Activated CD4-positive, alpha-beta T cell treated with anti-CD3 and anti-CD28 coated beads, Interleukin-10, Interleukin-2, amounts not matched to agents 100 ng/mL and 50 ng/mL, durations not matched to agents 16 hours and 8 hours (primary cell): ENCODE measurements at places on chromosomes 4 and X.
A peak's percentile ranks its signal among the peaks of the same experiment; 100 is the strongest.

GRCh38 chrX:22032084-22032483 is at the start of gene PHEX:
Gene PHEX (plus strand): TSS chrX:22032325. CDS start chrX:22033006, 681 bp downstream.
- DNase-seq: no peak

DNA sequence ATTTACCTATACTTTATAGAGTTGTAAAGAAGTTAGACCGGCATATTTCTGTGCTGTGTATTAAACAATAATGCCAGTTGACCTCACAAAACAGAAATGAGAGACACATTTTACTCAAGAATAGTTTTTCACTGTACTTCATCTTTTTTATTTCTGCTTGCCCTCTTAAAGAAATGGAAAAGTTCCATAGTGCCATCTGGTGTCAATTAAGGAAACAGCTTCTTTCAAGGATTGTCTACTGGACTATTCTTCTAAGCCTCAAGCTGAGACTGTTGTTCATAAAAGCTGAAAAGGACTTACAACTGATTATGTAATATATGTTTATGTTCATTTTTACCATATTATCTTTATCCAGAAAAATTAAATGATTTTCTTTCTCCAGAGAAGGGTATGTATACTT is 1523.7 kb downstream of the ARAP2 start:
- no peak for DNase-seq

DNA sequence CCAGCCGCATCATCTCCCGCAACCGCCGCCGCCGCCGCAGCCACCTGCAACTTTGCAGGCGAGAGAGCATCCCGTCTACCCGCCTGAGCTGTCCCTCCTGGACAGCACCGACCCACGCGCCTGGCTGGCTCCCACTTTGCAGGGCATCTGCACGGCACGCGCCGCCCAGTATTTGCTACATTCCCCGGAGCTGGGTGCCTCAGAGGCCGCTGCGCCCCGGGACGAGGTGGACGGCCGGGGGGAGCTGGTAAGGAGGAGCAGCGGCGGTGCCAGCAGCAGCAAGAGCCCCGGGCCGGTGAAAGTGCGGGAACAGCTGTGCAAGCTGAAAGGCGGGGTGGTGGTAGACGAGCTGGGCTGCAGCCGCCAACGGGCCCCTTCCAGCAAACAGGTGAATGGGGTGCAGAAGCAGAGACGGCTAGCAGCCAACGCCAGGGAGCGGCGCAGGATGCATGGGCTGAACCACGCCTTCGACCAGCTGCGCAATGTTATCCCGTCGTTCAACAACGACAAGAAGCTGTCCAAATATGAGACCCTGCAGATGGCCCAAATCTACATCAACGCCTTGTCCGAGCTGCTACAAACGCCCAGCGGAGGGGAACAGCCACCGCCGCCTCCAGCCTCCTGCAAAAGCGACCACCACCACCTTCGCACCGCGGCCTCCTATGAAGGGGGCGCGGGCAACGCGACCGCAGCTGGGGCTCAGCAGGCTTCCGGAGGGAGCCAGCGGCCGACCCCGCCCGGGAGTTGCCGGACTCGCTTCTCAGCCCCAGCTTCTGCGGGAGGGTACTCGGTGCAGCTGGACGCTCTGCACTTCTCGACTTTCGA is 654 bp downstream of the ATOH1 start:
- no peak for DNase-seq

DNA sequence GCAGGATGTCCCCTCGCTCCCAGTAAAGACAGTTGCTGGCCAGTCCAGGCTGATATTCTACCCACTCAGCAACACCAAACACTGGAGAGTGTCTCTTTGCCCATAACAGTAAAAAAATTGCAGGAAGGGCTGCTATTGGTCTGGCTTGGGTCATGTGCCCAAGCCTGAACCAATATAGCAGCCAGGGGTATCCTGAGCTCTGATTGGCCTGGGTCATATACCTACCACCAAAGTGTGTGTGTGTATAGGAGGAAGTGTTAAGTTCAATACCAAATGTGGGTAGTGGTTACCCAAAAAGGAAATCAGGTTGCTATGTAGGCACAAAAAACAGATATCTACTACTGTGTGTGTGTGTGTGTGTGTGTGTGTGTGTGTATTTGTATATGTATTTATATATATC is 373.2 kb downstream of the BCOR start:
- peak; percentile 35 for DNase-seq

DNA sequence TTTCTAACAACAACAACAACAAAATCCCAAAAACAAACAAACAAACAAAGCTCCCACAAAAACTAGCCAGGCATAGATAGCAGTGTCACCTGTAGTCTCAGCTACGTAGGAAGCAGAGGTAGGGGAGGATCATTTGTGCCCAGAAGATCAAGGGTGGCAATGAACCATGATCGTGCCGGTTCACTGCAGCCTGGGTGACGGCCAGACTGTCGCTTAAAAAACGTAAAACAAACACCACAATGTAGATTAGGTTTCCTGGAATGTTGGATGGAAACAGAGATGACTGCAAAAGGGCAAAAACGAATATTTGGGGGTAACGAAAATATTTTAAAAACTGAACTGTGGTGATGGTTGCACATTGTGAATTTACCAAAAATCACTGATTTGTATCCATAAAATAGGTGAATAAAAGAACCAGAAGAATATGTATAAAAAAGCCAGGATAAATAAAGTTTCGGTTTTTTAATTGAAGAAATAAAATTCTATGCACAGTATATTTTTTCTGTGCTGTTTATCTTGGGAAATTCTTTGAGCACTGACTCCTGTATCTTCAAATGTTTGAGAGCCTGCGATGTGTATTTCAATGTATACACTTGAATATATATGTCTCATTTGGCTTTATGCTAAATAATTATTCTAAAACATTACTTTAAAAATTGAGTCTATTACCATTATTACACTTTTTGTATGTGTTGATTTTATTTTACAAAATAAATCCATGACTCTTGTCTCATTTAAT is 1477.0 kb downstream of the PCDH7 start:
- no peak for DNase-seq

GRCh38 chrX:135295238-135295943 is 13.9 kb upstream of the ETDC start:
- DNase-seq: peak; percentile 57
